D721Med (cell line): ENCODE measurements at places on chromosomes 3 and 15.

DNA sequence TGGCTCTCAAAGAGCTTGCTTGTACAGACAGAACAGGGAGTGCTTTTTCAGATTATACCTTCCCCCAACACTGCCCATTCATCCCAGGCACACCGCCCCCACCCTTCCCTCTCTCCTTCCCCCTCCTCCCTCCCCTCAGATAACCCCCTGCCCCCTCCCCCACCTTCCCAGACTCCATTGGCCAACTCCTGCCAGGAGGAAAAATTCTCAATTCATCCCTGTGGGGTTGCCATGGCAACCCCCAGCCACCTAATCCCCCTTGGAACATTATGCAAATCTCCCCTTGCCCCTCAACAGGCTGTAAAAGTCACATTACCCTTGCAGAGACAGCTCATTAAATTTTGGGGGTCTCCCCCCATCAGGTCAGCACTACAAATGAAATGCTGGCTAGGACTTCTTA is 14.3 kb downstream of the TLE3 start:
- DNase-seq = no peak

GRCh38 chr3:61087465-61087864 is 163.8 kb downstream of the FHIT start:
- no peak for DNase-seq

GRCh38 chr3:177624528-177625495 is 427.5 kb upstream of the TBL1XR1 start:
- no peak for DNase-seq

- no peak for DNase-seq
These were observed 104.3 kb upstream of the RASGRP1 start for GRCh38 chr15:38668898-38669391.
